Osteocyte (in vitro differentiated cells): ENCODE measurements at places on chromosomes 5 and 9.

DNA sequence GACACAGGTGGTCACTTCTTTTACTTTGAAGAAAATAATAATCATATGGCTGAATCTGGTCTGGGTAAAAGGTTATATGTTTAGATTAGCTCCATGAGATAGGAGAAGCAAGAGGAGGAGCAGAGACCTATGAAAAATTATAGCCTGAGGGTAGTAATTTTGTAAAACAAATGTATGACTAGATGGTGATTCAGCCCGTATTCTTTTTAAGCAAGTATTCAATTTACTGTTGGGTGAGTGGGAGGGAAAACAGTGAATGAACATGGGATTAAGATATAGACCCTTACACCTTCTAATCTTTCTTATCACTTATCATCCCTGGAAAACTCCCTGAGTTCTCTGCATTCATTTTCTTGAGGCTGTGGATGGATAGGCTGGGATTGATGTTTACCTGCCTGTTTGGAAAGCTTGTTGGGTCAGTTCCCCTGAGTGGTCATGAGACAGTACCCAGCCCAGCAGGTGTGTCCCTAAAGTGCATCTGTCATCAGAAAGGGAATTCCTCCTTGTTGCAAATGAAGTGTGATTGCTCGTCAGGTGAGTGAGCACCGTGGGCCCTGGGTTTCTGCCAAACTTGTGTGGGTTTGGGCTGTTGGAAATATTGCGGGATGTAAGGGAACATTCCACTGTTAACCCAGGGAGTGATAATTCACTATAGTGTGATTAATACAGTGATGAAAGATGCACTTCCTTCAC is 101.2 kb upstream of the GDNF start:
- no peak for DNase-seq

DNA sequence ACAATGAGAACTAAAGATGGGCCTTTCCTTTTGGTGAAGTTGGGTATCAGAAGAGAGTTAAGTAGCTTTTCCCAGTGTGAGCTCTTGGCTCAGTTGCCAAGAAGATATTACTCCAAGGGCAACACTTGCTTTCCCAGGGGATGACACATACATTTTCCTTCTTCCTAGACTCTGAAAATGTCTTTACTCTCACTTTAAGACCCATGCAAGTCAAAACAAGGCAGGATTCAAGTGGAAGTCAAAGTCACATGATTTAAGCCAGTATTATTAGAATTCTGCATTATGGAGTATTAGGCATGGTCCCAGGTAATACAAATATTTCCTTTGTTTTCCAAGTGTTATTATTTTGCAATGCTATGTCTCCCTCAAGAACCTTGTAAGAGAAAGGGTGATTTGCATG is 175.1 kb downstream of the PPP2R2B start:
- DNase-seq = no peak

GRCh38 chr5:9456435-9457042 is 89.3 kb downstream of the SEMA5A start:
- DNase-seq = no peak

- DNase-seq = no peak
Measured at GRCh38 chr5:69329905-69330489, 2.6 kb downstream of the CCDC125 start.

GRCh38 chr9:109556786-109557185 is 58.7 kb upstream of the PTPN3 start:
- no peak for DNase-seq

- no peak for DNase-seq
Measured at GRCh38 chr5:127849891-127850290, 146.7 kb downstream of the CCDC192 start.
